Bladder microvascular endothelial cell (primary cell): ENCODE measurements at places on chromosomes 11 and 22. TPM values are rescaled to one million over a fixed set of nuclear protein-coding genes. Genes with fewer than 3 reads are reported as not detected.

PRAME gene
- total RNA-seq: not detected in 2 replicates

TRIM68 gene
- total RNA-seq: 8.3 and 12.3 TPM in 2 replicates

OR52E8 gene
- total RNA-seq: not detected in 2 replicates

CDHR5 gene
- not detected in 2 replicates for total RNA-seq

CDC45 gene
- 28.6 and 29.6 TPM in 2 replicates for total RNA-seq

THOC5 gene
- 37.7 and 56.8 TPM in 2 replicates for total RNA-seq

MS4A6E gene
- not detected in 2 replicates for total RNA-seq

SAAL1 gene
- 15.3 and 16.2 TPM in 2 replicates for total RNA-seq

CYTH4 gene
- total RNA-seq: 0.06 TPM in 1 of 2 replicates, not detected in the other

NRXN2 gene
- 0.49 TPM in 1 of 2 replicates, not detected in the other for total RNA-seq

SCN2B gene
- total RNA-seq: not detected in 2 replicates

FREY1 gene
- total RNA-seq: 0.44 and 0.49 TPM in 2 replicates

SMPD1 gene
- 12.6 and 28.5 TPM in 2 replicates for total RNA-seq

DNAJB7 gene
- not detected in 2 replicates for total RNA-seq

OVCH2 gene
- total RNA-seq: not detected in 2 replicates

OR5B21 gene
- total RNA-seq: not detected in 2 replicates

FAM180B gene
- not detected in 2 replicates for total RNA-seq

MS4A6A gene
- 0.65 and 0.88 TPM in 2 replicates for total RNA-seq

COPB1 gene
- 186 and 216 TPM in 2 replicates for total RNA-seq

OR8A1 gene
- total RNA-seq: not detected in 2 replicates

FAR1 gene
- 56.5 and 113 TPM in 2 replicates for total RNA-seq

SGSM1 gene
- 0.16 and 0.88 TPM in 2 replicates for total RNA-seq

OR2AG2 gene
- under 0.01 and 0.31 TPM in 2 replicates for total RNA-seq

CNIH2 gene
- not detected in 2 replicates for total RNA-seq
